Ureter (tissue), 1 donor: ENCODE measurements at places on chromosomes 2 and 18. TPM values are rescaled to one million over a fixed set of nuclear protein-coding genes. Genes with fewer than 3 reads are reported as not detected.

DNA sequence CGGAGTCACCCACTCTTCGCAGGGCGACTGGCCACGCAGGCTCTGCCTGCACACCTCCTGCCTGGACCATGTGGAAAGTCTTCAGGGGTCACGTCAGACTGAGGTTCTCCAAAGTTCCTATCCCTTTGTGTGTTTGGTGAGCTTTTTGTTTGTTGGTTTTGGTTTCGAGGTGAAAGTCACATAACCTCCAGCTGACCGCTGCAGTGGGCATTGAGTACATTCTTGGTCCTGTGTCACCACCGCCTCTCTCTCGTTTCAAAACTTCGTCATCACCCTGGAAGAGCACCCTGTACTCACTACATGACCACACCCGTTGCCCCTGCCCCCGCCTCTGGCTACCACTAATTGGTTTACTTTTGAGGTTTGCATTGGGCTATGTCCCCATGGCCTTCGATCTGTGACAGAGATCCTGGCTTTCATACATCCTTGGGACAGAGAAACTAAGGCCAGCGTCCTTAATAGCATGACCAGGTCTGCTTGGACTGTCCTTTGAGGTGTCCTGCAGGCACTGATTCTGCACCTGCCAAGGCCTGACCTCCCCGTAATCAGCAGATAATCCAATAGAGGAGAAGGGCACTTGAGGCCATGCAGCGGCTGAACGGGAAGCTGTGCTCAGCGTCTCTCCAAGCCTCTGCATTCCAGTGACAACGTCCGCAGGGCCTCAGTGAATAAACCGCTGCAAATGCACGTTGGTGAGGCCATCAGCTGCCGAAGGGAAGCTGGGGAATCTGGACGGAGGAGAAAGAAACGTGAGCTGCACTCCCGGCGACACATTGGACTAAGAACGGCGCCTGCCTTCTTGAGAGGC, 46.8 kb downstream of the SH3BP4 start:
- DNase-seq: no peak

DNA sequence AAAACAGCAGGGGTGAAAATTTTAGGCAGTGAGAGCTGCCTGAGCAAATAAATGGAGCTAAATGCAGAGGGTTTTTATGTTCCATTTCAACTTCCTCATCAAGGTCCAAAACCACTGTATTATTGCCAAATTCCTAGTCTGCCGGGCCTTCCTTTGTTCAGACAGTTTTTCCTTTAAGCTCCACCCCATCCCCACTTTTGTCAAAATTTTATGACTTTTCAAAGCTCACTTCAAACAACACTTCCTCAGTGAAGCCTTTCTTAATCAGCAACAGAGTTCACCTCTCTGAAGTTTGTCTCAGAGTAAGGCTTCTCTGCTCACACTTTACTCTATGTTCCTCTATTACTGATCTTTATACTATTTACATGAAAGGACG, 81.3 kb downstream of the CERKL start:
- no peak for DNase-seq

DNA sequence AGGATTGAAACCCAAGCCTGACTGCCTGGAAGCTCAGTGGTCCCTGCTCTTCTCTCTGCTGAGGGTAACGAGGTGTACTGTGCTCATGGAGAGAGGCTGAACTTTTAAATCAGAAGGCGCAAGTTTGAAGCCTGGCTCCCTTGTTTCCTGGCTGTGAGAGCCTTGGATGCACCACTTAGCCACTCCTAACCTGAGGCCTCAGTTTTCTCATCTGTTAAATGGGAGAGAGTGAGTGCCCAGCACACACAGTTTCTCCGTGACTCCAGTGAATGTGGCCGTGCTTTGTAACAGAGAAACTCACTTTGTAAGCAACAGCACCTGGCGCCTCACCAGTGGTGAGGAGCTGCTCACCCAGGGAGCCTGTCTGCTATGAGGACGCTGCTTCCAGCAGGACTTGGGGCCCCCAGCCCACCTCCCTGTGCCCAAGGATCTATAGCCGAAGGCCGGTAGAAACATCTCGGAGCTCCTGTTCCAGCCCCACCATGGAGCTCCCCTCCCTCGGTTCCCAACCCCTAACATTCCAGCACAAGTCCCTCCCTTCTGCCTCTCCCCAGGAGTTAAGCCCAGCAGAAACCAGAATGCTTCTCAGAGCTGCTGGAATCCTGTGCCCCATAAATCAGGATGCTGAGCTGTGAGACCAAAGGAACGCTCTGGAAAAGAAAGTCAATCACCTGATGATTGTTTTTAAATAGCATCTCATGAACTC, 20.3 kb upstream of the KCNK3 start:
- DNase-seq: no peak

- no peak for DNase-seq
These were observed 132.7 kb downstream of the ALPK2 start for GRCh38 chr18:58496231-58496630.

GRCh38 chr18:37698508-37699040, 133.0 kb upstream of the CELF4 start:
- DNase-seq: no peak

GRCh38 chr18:48885266-48885923, 65.4 kb downstream of the SMAD7 start:
- DNase-seq: no peak

DNA sequence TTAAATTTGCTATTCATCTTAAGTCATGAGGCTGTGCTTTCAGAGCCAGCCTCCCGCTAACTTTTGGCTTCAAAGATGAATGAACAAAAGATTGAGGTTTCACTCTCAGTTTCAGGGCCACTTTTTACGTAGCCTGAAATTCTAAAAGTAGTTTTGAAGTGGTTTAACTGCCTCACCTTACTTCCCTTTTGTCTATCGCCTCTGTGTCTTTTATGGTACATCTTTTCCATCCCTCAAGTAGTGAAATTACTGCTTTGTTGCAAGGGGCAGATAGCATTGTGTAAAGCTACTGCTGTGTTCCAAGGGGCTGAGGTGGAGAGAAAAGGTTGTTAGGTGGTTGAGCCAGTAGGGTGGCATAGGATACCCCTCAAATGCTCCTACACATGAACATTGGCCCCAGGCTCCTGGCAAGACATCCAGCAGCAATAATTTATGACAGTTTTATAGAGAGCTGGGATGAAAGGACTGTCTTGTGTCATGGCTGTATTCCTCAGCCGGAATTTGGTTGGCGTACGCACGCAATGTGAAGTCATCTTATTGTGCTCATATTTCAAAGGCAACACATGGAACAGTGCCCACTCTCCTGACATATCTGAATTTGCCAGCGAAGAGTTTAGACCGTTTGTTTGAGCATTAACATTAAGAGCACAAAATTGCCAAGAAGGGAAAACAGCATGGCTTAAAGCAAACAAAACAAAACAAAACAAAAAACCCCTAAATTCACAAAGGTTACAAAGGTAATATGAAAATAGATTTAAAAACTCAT, 32.2 kb downstream of the QPCT start:
- DNase-seq: peak; percentile 66

- DNase-seq: no peak
These were observed 9.4 kb upstream of the GPR17 start for GRCh38 chr2:127636248-127637235.

DNA sequence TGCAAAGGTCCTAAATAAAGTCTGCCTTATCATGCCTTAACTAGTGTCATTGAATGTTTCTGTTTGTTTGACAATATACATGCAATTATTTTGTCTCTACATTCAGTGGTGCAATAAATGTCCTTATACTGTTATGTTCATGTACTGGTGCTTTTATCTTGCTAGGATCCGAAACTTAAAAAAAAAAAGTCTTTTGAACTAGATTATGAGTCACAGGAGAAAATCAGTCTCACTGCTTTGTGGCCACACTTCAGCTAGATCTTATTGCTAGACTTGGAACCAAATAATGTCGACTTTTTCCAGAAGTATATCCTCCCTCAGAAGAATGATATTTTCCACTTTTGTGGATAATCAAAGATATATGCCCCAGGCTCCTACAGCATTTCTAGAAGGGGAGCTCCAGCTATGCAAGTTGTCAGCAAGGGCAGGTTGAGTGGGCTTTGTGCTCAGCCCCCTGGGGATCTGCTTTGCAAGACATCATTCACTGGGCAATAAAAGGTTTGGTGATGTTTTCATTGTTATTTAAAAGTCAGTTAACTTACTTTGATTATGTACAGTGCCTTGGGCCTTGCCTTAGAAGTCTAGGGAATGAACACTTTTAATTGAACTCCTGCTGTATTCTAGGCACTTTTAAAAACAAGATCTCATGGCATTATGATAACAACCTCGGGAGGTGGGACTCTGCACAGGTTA, 157.1 kb upstream of the LRRTM1 start:
- DNase-seq: no peak

DNA sequence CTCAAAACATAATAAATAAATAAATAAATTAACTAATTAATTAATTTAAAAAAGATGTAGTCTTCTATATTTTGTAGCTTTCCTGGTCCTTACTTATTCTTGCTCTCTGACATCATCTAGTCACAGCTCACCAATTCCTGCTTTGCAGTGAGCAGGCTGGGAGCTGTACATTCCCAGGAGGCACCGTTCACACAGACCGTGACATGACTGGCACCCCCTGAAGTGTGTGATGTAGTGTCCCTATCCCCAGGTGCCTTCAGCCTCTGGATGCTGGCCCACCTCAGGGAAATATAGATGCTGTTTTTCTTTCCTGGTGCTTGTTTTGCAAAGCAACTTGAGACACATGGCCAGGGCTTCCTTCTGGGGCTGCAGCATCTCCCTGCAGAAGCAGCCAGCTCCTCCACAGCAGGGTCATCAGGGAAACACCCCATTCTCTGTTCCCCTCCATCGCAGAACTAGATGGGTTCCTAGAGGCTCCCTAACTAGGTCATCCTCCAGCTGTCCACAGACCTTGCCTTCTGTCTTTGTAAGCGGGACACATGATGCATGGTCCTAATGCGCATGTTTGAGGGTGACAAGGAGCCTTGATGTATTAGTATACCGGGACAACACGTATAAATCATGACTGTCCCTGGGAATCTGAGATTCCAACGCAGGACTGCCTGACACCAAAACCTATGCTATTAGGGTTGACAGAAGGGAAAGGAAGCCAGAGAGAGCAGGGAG, 76.4 kb downstream of the RHOB start:
- no peak for DNase-seq

- DNase-seq: no peak
These were observed 465.5 kb upstream of the FSHR start for GRCh38 chr2:49619804-49620203.

GRCh38 chr2:47310801-47311560, 92.0 kb upstream of the MSH2 start:
- DNase-seq: no peak

DNA sequence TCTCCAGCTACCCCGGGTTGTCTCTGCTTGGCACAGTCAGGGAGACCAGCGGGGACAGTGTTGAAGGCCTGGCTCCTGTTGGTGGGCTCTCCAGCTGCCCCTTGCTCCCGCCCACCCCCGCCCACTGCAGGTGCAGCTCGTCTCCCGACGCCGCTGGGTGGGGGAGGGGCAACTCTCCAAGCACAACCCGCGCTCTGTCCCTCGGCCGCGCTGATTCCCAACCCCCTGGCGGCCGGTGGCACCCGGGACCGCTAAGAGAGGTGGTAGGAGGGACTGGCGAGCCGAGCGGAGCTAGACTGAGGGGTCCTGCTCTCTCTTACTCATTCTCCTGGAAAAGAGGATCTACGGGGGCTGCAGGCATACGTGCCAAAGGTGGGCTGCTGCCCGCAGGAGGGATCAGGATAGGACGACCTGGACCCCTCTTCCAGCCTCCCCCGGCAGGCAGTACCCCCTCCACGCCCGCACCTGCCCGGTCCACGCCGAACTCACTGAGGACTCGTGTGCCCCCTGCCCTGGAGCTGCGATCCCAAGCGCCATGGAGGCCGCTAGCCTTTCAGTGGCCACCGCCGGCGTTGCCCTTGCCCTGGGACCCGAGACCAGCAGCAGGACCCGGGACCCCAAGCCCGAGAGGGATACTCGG, 44.5 kb downstream of the DDX18 start:
- no peak for DNase-seq

DNA sequence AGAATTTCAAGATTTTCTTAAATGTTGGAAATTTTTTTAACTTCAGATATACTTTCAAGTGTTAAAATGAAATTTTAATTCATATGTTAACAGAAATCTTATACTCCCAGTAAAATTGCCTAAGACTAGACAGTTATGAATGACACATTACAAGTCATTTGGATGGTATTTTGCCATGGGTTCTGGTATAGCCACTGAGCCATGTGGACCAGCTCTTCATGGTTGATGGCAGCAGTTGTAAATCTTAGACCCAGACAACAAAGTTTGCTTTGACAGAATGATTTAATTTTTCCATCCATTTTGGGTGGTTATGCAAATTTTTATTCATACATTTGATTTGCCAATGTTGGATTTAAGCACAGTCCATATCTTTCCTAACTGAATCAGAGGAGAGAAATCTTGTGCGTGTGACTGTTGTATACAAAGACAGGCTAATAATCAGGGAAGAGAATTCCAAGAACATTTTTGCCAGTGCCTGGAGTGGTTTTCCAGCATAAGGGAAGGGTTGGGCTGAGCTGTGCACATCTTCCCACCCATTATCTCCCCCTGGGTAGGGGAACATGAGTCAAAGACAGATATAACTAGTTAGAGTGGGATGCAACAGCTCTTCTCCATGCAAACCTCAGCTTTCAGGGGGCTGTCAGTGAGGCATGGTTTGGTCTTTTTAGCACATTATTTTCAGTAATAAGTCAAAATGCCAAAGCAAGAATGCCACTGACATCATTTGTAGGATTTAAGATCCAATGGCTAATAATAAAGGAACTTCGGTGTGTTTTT, 28.1 kb upstream of the INPP4A start:
- no peak for DNase-seq

DNA sequence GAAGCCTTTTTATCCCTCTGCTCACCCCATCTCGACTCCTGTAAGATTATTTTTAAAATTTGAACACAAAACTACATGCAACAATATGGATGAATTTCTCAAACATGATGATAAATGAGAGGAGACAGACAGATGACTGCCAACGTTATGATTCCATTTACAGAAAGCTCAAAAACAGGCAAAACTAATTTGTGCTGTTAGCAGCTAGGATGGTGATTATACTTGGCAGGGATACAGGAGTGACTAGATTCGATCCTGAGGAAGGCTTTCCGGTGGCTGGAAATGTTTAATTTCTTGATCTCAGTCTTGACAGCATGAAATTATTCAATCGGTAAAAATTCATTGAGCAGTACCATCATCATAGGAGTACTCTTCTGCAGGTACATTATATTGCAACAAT, 163.4 kb upstream of the SH3BP4 start:
- DNase-seq: no peak

CCT4 gene
- 122 TPM for total RNA-seq

STPG4 gene
- not detected for total RNA-seq

GPR39 gene
- total RNA-seq: 13.2 TPM

SYT4 gene
- not detected for total RNA-seq

ANKRD62 gene
- not detected for total RNA-seq

EMILIN2 gene
- 17.5 TPM for total RNA-seq

CIDEA gene
- total RNA-seq: not detected

EVA1A gene
- 2.3 TPM for total RNA-seq

RBM43 gene
- total RNA-seq: 13.4 TPM
